Stimulated activated CD8-positive, alpha-beta memory T cell treated with anti-CD3 and anti-CD28 coated beads, Interleukin-4, amount 100 ng/mL, for 1 hour (primary cell): ENCODE measurements at places on chromosomes 6 and 20.

GRCh38 chr6:54238396-54238795, 69.8 kb upstream of the TINAG start:
- DNase-seq, result no peak

DNA sequence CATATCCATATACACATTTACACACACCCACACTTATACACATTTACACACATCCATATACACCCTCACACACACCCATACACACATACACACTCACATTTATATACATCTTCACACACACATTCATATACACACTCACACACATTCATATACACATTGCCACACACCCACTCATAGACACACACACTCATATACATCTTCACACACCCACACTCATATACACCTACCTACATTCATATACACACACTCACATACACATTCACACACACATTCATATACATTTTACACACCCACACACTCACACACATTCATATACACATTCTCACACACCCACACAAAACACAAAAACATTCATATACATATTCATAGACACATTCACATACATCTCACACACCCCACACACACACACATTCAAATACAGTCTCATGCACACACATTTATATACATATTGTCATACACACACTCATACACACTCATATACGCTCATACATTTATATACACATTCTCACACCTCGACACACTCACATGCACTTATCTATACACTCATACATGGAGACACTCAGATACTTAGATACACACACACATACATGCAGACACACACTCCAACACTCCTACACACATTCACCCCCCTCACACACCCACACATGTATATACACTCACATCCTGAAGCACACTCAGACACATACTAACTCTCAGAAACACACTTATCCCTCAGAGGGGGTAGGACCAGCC, 82.1 kb downstream of the MRPL14 start:
- no peak for DNase-seq

- no peak for DNase-seq
These were observed 433.7 kb upstream of the CHD6 start for GRCh38 chr20:42051921-42052320.

- no peak for DNase-seq
These were observed 12.8 kb downstream of the PHIP start for GRCh38 chr6:79065232-79065631.

DNA sequence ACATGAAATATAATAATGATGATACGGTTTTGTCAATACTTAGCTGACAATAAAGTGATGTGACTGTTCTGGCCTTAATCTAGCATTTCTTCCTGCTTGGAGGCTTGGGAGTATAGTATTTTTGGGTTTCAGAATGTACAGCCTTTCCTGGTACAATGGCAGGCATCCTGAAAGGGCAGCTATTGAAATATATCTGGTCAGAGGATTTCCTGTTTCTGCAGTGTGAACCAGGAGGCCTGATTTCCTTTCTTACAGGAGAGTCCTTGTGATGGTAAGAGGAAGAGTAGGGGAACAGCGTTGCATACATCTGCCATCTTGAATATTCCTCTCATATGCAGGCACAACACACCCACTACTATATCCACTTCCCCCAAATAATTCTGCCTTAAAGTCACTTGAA, 93.7 kb downstream of the MYO6 start:
- DNase-seq, result no peak

GRCh38 chr20:20215976-20216727, 151.8 kb upstream of the INSM1 start:
- DNase-seq, result no peak

DNA sequence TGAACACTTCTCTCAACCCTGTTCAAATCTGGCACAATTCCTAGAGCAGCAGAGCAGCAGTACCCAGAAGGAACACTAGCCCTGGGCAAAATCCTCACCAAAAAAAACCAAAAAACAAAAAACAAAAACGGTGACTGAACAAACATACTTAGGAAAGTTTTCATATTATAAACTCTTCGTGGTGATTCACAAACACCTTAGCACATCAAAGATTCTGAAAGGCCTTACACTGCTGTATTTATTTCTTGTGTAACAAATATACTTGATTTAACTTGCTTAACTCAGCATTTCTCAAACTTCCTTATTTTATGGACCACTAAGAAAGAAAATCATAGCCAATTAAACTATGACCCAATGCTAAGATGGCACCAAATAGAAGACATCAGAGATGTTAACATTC, 57.8 kb upstream of the RREB1 start:
- DNase-seq, result no peak

- DNase-seq, result no peak
These were observed 1.1 kb downstream of the PCSK2 start for GRCh38 chr20:17227669-17228623.

- no peak for DNase-seq
These were observed 50.7 kb downstream of the ANKRD60 start for GRCh38 chr20:58177799-58178198.

DNA sequence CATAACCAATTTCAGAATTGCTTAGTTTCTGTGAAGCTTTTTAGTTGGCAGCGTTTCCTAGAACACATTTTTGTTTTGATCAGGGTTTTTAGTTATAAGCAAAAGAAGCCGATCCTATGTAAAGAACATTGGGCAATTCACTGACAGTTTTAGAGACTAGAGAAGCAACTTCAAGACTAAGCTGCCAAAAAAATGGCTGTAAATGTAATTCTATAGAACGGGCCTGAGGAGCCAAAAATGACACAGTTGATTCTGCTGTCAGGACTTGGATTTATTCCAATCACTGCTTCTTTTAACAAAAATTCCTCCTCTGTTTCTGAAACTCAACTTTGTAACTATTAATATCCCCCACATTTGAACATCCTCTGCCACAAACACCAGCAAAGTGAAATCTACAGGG, 236.0 kb upstream of the EYS start:
- no peak for DNase-seq

GRCh38 chr20:45963059-45964005, 8.7 kb downstream of the ZNF335 start:
- no peak for DNase-seq

- DNase-seq, result no peak
These were observed 93.9 kb downstream of the CD2AP start for GRCh38 chr6:47571488-47571887.

GRCh38 chr6:12533586-12533985, 183.0 kb upstream of the PHACTR1 start:
- no peak for DNase-seq

GRCh38 chr20:24894967-24895366, 54.1 kb upstream of the CST7 start:
- DNase-seq, result no peak

DNA sequence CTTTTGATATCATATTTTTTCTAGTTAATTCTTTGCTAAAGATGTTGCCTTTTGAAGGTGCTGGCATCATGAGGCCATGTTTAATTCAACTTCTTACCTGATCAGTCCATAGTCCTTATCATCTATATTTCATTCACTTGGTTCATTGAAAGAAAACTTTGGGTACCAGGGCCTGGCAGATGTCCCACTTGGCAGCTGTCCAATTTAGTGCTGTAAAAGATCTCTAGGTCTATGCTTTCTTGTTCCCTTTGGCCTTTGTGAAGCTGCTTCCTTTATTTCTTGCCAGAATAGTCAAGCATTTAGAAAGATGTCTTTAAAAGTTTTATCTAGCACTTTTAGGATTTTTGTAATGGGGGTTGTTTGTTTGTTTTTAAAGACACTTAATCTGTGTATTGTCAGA, 61.7 kb upstream of the EYA4 start:
- no peak for DNase-seq

DNA sequence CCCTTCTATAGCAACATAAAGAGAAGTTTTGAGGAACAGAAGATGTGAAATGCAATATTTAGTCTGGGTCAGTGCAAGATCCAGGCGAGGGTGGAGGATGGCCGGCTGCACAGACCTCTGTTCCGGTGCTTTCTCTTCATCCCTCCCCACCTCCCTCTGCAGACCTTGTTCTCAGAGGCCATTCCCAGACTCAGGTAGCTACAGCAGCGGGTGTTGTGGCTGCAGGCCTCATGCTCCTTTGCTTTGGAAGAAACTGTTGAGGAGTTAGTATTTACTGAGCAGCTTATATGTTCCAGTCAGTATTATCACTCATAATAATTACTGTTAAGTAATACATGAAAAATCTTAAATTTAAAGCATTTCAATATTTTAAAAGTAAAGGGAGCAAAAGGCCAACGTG, 1.7 kb downstream of the BTN3A3 start:
- no peak for DNase-seq

GRCh38 chr6:104705095-104705707, 154.5 kb downstream of the HACE1 start:
- no peak for DNase-seq

DNA sequence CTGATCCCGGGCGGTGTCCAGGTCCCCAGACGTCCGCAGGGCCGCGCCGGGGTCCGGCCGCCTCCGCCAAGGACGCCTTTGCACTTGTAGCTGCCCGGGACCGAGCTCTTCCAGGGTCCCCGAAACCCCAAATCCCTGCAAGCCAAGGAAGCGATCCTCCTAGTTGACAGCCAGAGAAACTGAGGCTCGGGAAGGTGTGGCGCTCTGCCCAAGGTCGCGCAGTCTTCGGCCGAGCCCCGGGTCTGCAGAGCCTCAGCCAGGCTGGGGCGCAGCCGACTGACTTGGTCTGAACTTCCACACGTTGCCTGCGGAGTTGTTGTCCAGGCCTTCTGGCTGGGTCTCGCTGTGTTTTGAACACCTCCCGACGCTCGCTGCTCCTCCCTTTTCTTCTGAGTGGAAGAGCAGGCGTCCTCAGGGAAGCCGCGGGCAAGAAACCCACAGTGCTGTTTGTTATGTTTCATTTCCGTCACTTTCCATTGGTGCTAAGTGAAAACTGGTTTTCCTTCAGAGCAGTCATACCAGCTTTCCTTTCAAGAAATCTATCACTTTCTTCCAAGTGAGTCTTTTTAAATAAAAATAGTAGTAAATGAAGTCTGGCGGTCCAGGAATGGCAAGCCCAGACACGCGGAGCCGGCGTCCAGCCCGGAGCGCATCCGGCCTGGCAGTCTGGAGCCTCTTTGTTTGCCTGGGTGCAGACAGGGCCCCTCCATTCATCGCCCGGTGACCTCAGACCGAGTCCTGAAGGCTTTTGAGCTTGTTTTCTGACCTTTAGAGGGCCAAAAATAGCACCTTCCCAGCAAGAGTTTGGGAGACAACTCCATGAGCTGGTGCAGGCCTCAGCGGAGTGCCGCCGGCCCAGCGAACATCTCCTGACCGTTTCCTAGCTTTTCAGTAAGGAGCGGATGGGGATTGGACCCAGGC, 698 bp downstream of the FAM210B start:
- no peak for DNase-seq

GRCh38 chr20:10711903-10712451, 38.2 kb upstream of the JAG1 start:
- no peak for DNase-seq

- no peak for DNase-seq
These were observed 34.8 kb upstream of the RUNX2 start for GRCh38 chr6:45293306-45293705.

DNA sequence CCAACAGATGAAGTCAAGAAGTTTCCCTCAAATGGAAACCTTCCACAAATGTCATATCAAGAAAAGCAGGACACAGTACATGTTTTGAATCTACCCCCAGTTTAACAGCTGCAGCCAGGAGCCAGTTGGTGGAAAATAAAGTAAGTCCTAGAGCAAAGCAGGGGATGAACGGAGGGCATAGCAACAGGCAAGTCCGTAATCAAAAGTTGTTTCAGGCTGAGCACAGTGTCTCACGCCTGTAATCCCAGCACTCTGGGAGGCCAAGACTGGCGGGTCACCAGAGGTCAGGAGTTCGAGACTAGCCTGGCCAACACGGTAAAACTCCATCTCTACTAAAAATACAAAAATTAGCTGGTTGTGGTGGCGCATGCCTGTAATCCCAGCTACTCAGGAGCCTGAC, 2.4 kb upstream of the SALL4 start:
- no peak for DNase-seq

GRCh38 chr20:23752481-23753193, 1.9 kb upstream of the CST1 start:
- DNase-seq, result no peak

GRCh38 chr6:89281779-89282246, 33.3 kb downstream of the GABRR2 start:
- DNase-seq, result no peak

DNA sequence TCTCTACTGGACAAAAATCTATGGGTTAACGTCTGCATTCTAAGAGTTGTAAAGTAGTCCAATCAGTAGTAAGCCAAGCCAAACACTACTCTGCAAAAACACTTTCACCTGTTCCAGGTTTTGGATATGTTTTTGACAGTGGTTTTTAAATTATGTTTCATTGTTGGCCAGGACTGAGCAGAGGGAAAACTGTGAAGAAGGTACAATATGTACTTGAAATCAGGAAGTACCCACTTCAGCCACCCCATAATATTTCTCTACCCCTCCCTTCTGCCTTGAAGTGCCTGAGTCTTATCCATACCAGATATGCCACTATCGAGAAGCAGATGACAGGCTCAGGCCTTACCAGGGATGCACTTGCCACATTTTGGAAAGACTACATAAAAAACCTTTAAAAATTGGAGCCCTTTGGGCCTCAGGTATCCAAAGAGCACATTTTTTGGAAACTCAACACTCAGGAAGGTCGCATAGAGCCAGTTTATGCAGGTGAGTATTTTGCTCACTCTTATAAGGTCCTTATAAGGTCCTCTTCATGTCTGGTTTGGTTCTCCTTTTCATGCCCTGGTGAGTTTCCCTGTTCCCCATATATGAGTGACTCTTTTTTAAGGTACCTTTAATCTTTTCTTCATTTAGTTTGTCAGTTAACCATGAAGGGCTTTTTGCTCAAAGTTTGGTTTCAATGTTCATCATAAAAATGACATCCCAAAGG, 859.3 kb upstream of the FLRT3 start:
- DNase-seq, result no peak

DNA sequence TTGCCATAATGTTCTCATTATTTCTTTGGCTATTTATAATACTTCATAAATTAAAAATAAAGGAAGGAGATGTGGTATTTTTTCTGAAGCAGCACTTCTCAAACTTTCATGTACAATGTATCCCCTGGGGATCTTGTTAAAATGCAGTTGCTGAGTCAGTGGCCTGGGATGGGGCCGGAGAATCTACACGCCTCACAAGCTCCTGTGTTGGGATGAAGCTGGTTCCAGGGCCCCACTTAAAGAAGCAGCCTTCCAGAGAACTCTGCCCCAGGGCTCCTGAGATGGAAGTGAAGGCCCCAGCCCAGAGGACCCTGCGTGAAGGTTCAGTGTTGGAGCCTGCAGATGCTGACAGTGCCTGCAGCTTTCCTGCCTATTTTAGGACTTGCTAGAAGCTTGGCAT, 40.1 kb upstream of the SLC23A2 start:
- no peak for DNase-seq

- no peak for DNase-seq
These were observed 237.6 kb downstream of the PACRG start for GRCh38 chr6:162965366-162965765.

GRCh38 chr20:48919336-48919881, 2.1 kb upstream of the ARFGEF2 start:
- DNase-seq, result no peak

DNA sequence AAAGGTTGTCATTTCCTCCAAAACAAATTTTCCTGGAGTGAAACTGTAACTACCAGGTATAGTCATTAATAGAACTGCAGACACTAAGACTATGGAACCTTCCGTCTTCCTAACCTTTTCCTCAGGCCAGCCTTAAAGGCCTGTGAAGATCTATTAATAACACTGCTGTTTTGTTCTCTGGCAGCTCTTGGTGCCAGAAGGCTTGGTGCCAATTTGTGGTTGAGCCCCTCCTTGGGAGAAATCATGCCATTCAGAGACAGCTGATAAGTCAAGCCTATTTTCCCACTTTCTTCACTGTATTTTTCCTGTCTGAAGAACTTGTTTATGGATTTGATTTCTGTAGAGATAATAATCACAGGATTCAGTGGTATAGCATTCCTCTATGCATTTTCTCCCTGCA, 64.8 kb downstream of the HCRTR2 start:
- DNase-seq, result no peak
